Mesothelial cell of epicardium (in vitro differentiated cells): ENCODE measurements at places on chromosomes 3 and 15.
A peak's percentile ranks its signal among the peaks of the same experiment; 100 is the strongest.

DNA sequence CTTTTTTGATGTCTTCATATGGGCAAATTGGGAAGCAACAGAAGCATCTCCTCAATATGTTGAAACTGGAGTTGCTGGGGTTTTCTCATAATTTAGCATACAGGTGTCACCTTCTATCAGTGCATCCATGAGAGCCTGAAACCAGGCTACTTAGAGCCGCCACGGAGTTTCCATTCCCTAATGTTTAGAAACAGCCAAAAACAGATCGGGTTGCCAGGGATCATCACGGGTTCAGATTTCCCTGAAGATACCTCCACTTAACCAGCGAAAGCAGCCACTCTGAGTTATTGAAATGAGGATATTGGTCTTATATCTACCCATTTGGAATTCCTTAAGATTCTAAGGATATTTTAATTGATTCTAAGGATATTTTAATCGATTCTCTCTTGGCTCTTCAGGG, 14.5 kb downstream of the TERB2 start:
- no peaks in the 10 kb centered on the region for H3K4me1 ChIP-seq
- no peak overlapping the region for H3K4me3 ChIP-seq
- DNase-seq, result no peak
- H3K36me3 ChIP-seq, result no peaks in the 10 kb centered on the region

DNA sequence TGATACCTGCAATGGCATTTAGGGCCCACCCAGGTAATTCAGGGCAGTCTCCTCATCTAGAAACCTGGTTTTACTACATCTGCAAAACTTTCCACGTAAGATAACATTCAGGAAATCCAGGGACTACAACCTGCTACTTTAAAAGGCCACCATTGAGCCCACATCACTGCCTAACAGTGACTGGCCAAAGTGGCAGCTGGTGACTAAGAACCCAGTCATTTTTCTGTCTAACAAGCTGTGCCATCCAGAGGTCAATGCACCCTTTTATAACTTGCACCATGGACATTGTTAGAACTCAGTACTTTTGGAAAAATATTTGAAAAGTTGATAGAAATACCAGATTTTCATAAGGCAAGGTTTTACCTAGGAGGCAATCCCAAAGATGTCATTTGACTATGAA, 492.4 kb downstream of the OTOL1 start:
- no peaks in the 10 kb centered on the region for H3K27me3 ChIP-seq
- DNase-seq, result no peak
- no peak overlapping the region for H3K27ac ChIP-seq
- no peaks in the 10 kb centered on the region for H3K4me1 ChIP-seq
- no peak overlapping the region for H3K4me3 ChIP-seq

- H3K36me3 ChIP-seq, result no peaks in the 10 kb centered on the region
- no peak overlapping the region for H3K4me3 ChIP-seq
- H3K27ac ChIP-seq, result no peak overlapping the region
- H3K4me1 ChIP-seq, result peaks cover 12% of the 10 kb centered on the region
Observed at GRCh38 chr3:55156851-55157650, 229.2 kb upstream of the LRTM1 start.

GRCh38 chr15:57079446-57079845, 161.0 kb downstream of the TCF12 start:
- H3K27ac ChIP-seq, result no peak overlapping the region
- peaks cover 24% of the 10 kb centered on the region for H3K4me1 ChIP-seq
- H3K27me3 ChIP-seq, result no peaks in the 10 kb centered on the region
- DNase-seq, result no peak

GRCh38 chr15:95429345-95429744, 901.2 kb upstream of the NR2F2 start:
- H3K4me3 ChIP-seq, result no peak overlapping the region
- H3K27me3 ChIP-seq, result no peaks in the 10 kb centered on the region
- H3K4me1 ChIP-seq, result no peaks in the 10 kb centered on the region
- no peak overlapping the region for H3K27ac ChIP-seq
- H3K36me3 ChIP-seq, result peaks cover 2% of the 10 kb centered on the region

- no peaks in the 10 kb centered on the region for H3K36me3 ChIP-seq
- H3K27ac ChIP-seq, result no peak overlapping the region
- no peak overlapping the region for H3K4me3 ChIP-seq
- no peak for DNase-seq
Observed at GRCh38 chr3:111547631-111548030, 5.6 kb downstream of the CD96 start.

GRCh38 chr3:113590983-113591382, 58.6 kb downstream of the SIDT1 start:
- DNase-seq, result no peak
- H3K4me1 ChIP-seq, result no peaks in the 10 kb centered on the region
- no peak overlapping the region for H3K4me3 ChIP-seq
- H3K27me3 ChIP-seq, result peaks cover 2% of the 10 kb centered on the region

GRCh38 chr3:123724306-123724705, 139.5 kb upstream of the HACD2 start:
- no peak for DNase-seq
- H3K4me1 ChIP-seq, result peaks cover 37% of the 10 kb centered on the region
- H3K27me3 ChIP-seq, result peaks cover 2% of the 10 kb centered on the region
- H3K4me3 ChIP-seq, result no peak overlapping the region
- no peaks in the 10 kb centered on the region for H3K36me3 ChIP-seq
- no peak overlapping the region for H3K27ac ChIP-seq

DNA sequence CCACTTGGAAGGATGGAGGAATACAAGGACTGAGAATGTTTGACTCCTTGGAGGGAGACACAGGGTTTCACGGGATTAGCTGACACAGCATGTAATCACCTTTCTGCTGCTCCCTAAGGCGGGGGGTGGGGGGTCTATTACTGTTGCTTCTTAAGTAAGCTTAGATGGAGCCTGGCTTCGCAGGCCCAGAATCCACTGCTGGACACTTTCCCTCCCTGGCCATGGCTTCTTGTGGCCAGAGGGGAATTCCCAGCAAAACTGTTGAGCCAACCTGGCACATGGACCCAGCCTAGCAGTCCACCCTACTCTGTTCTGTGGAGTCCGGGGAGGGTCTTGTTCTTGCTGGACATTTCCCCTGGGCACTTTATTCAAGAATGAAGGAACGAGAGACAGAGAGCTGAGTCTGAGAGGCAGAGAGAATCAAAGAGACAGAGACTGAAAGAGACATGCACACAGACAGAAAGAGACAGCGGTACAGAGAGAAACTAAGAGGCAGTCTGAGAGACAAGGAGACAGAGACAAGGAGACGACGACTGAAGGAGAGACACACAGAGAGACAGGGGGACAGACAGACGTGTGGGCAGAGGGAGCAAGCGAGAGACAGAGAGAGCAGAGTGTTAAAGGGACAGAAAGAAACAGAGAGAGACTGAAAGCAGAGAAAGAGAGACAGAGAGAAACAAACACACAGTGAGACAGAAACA, 55.6 kb upstream of the DLG1 start:
- peaks cover 2% of the 10 kb centered on the region for H3K36me3 ChIP-seq
- H3K27ac ChIP-seq, result peak overlapping the region; percentile 45
- H3K27me3 ChIP-seq, result no peaks in the 10 kb centered on the region
- peak overlapping the region; percentile 2 for H3K4me3 ChIP-seq

GRCh38 chr15:88686166-88686565, 47.4 kb downstream of the ISG20 start:
- H3K4me1 ChIP-seq, result no peaks in the 10 kb centered on the region
- H3K4me3 ChIP-seq, result no peak overlapping the region

DNA sequence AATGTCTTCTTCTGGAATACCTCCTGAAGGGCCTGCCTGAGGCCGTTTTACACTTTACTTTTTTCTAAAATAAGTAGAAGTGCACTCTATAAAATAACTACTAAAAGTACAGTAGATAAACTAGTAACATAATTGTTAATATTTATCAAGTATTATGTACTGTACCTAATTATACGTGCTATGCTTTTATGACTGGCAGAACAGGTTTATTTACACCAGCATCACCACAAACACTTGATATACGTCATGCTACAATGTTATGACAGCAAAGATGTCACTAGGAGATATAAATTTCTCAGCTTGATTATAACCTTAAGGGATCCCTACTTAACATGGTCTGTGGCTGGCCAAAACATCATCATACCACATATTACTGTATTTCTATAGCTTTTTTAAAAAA, 29.4 kb downstream of the DLG1 start:
- no peak for DNase-seq
- no peak overlapping the region for H3K4me3 ChIP-seq
- peaks cover 25% of the 10 kb centered on the region for H3K36me3 ChIP-seq
- H3K27me3 ChIP-seq, result no peaks in the 10 kb centered on the region
- H3K4me1 ChIP-seq, result peaks cover 18% of the 10 kb centered on the region
